ENCODE measurements at places on chromosomes 1 and 21. TPM values are rescaled to one million over a fixed set of nuclear protein-coding genes. Genes with fewer than 3 reads are reported as not detected.

The LRRC38 gene
- not detected for total RNA-seq

DNA sequence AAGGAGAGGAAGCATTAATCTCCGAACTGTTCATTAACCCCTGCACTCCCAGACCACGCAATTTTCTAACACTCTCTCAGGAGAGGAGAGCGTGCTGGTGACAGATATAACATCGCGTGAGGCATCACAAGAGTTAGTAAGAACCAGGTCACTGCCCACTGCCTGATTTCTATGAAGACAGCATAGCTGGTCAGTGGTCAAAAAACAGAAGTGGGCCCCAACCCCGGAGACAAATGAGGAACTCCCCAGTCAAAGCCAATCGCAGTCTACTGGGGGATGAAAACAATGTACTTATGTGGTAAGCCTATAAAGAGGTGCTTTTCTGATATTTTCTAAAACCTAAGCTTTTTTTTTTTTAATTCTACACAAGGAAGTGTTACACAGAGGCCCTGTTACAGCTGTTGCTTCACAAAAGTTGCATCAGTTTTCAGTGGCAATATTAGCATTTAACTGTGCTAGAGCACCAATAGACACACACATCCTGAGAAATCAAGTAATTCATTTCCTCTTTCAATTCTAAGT, 231.8 kb upstream of the IRF2BP2 start:
- peak; percentile 23 for DNase-seq

- no peak for DNase-seq
Observed at GRCh38 chr1:206729507-206729906, 41.1 kb upstream of the IL19 start.

- DNase-seq = no peak
Observed at GRCh38 chr1:64748222-64748621, 3.3 kb downstream of the RAVER2 start.

DNA sequence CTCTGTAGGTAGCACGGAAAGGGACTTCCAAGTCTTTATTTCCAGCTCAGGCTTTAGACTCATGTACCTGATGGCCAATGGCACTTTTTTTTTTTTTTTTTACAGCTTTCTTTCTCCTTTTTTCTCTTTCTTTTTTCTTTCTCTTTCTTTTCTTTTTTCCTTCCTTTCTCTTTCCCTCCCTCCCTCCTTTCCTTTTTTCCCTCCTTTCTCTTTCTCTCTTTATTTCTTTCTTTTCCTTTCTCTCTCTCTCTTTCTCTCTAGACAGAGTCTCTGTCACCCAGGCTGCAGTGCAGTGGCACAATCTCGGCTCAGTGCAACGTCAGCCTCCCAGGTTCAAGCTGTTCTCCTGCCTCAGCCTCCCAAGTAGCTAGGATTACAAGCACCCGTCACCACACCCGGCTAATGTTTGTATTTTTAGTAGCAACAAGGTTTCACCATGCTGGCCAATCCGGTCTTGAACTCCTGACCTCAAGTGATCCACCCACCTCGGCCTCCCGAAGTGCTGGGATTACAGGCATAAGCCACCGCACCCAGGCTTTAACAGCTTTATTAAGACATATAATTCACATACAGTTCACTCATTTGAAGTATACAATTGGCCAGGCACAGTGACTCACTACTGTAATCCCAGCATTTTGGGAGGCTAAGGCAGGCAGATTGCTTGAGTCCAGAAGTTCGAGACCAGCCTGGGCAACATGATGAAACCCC, 5.1 kb upstream of the DCAF8 start:
- DNase-seq = no peak
